ENCODE measurements at places on chromosomes 1 and 21.
A peak's percentile ranks its signal among the peaks of the same experiment; 100 is the strongest.

GRCh38 chr1:26079178-26079563, 11.7 kb upstream of the TRIM63 start:
- DNase-seq = no peak

- no peak for DNase-seq
Measured at GRCh38 chr1:248589334-248589733, 8.2 kb downstream of the OR2T10 start.

GRCh38 chr1:236705771-236706170, 19.5 kb downstream of the ACTN2 start:
- DNase-seq = no peak

- no peak for DNase-seq
Measured at GRCh38 chr1:89531480-89532139, 7.0 kb downstream of the LRRC8B start.

DNA sequence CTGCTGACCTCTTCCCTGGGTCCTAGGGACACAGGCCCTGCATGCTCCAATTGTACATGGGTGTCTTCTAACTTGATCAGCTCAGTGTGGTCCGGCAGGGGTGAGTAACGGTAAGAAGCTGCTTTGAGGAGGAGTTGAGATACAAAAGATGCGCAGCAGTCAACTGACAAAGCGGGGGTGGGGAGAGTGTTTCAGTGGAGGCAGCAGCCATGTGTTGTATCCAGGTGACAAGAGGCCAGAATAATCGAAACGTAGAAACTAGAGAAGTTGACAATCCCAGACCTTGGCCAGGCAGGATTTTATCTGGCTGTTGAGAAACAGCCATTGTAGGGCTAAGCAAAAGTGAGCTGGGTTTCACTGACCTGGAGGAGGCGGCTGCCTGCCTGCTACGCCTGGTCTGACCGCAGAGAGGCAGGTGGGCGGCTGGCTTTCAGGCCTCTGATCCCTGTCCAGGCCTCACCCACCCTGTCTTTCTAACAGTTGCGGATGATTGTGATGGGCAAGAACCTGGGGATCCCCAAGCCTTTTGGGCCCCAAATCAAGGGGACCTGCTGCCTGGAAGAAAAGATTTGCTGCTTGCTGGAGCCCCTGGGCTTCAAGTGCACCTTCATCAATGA, 28.8 kb downstream of the PADI6 start:
- no peak for DNase-seq

GRCh38 chr1:213135572-213135971, 84.5 kb downstream of the RPS6KC1 start:
- peak; percentile 43 for DNase-seq

GRCh38 chr1:207050480-207051190, 373 bp downstream of the YOD1 start:
- DNase-seq = peak; percentile 92

DNA sequence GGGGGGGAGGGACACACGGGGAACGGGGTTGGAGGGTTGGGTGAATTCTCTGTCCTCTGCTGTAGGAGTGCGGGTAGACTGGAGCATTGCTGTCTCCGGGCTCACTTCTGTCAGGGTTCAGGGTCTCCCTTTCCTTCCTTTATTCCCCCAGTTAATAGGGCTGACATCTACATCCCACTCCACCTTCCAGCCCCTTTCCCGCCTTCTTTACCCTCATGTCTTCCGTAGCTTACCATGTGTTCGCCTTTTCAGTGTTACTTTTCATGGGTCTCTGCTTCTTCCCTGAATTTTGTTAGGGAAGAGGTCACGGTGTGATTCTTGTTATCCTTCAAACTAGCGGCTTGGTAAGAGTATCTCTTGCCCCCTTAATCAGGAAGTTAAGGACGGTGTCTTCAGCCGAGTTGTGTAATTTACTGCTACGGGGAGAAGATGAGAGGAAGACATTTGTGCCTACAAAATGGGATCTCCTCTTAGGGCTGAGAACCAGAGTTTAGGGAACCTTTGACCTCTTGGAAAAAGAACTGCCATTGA, 917 bp downstream of the RAP1A start:
- no peak for DNase-seq

DNA sequence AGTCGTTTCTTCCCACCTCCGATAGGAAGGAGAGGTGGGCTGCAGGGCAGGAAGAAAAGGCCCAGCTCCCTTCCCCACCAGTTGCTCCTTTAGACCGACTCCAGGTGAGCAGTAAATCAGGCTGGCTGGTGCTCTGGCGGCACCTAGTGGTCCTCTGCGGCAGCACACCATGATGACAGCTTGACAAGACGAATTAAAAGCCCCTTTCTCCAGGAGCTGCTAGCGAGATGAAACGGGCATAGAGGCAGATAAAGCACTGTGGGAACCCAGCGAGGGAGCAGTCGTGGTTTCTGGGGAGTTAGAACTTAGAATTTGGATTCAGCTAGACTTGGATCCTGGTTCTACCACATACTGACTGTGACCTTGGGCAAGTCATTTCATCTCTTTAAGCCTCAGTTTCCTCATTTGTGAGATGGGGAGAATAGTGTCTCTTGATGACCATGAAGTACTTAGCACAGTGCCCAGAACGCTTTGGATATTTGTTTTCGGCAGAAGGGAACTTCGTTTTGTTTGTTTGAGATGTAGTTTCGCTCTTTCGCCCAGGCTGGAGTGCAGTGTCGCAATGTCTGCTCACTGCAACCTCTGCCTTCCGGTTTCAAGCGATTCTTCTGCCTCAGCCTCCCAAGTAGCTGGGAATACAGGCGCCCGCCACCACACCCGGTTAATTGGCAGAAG, 21.8 kb upstream of the COL9A2 start:
- DNase-seq = peak; percentile 82
